Stimulated activated CD8-positive, alpha-beta memory T cell treated with anti-CD3 and anti-CD28 coated beads, Interleukin-4, amount 100 ng/mL, for 1 hour (primary cell): ENCODE measurements at places on chromosomes 5 and 9.

GRCh38 chr5:135986401-135986800 lies 31.6 kb upstream of the LECT2 start:
- no peak for DNase-seq

GRCh38 chr5:59264639-59265245 lies 628.8 kb downstream of the PDE4D start:
- DNase-seq: no peak

GRCh38 chr9:127088724-127089615 lies 33.5 kb downstream of the ANGPTL2 start:
- DNase-seq: no peak

- no peak for DNase-seq
Measured at GRCh38 chr9:28363151-28363562, 789.9 kb upstream of the C9orf72 start.

DNA sequence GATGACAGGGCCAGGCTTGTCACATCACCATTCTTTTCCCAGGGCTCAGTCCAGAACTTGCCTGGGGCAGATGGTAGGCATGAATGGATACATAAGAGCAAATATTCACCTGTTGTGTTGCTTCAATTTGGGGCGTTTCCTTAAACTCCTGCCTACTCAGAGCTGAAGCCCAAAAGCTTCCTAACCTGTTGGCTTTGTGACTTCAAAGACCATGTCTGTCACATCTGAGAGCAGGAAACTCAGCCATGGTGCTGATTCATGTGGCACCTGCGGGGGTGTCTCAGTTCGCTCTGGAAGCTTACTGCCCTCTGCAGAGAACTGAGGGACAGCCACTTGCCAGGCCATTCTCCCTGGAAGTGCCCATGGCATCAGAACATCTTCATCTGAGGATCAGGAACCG lies 246.6 kb downstream of the HSPA4 start:
- no peak for DNase-seq

DNA sequence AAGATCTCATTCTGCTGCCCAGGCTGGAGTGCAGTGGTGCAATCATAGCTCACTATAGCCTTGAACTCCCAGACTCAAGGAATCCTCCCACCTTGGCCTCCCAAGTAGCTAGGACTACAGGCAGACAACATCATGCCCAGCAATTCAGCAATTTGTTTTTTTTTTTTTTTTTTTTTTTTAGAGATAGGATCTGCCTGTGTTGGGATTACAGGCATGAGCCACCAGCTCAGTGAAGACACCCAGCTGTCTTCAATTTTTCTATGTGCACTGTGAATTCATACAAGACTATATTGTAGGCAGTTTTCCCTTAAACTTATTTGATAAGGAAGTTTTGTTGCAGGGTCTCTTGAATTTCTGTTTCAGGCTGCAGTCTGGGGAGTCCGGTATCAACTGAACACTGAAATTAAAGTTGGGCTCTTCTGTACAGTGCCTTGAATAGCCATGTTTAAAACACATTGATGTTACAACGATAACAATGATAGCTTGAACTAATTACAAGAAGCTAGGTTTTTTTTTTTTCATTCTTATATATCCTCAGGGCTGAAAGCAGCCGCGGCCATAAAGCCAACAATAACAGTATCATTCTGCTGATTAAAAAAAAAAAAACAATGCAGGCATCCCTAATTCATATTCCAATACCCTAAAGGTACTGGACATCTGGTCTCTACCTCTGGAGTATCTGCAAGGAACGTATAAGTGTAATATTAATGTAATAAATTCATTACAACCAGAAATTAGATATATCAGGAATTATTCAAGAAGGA lies 63.5 kb downstream of the MPDZ start:
- no peak for DNase-seq

- no peak for DNase-seq
Measured at GRCh38 chr9:17695482-17695881, 116.6 kb downstream of the SH3GL2 start.

DNA sequence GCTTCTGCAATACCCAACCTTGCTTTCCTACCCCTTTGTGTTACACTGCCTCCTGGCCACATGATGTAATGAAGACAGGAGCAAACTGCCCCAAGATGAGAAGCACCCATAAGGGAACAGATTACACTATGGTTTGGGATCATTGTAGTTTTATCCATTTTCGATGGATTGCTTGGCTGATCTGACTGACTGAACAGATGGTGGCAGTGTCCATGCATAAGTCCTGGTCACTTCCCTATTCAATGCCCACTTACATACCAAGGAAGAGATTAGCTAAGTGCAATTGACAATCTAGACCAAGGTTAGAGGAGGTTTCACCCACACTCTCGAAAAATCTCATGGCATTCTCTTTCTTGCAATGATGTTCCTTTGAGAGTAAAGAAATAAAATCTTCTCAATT lies 319.9 kb downstream of the RAB3C start:
- DNase-seq: no peak
